Stimulated activated CD8-positive, alpha-beta memory T cell treated with anti-CD3 and anti-CD28 coated beads, Interleukin-7, amount 100 ng/mL, for 1 hour (primary cell): ENCODE measurements at places on chromosomes 5 and 9.

DNA sequence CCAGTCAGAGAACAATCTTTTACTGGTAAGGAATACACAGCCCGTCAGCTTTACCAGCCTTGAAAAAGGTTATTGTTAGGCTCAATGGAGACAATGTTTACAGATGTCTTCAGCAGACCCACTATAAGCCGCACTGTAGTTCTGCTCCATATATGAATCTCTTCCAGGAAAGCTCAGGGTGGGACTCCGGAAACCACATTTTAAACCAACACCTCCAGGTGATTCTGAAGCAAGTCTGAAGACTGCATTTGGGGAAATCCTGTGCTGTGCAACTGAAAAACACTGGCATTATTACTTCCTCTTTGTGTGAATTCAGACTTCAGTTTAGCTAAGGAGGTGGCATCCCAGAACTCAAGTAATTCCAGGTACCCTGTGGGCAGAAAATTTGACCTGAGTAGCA is 3.5 kb downstream of the GZMK start:
- DNase-seq = no peak

GRCh38 chr9:116992865-116993264 is 305.8 kb downstream of the TRIM32 start:
- DNase-seq = no peak

DNA sequence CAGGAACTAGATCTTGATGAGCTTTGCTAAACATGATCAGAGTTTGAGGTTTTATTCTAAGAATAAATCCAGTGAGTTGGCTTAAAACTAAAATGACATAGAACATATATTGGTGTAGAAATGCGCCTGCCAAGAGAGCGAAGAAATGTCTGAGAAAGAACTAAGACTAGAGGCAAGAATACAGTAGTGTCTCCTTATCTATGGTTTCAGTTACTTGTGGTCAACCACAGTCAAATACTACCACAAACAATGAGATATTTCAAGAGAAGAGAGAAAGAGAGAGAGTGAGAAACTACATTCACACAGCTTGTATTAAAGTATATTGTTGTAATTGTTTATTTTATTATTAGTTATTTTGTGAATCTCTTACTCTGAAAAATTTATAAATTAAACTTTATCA is 254.4 kb upstream of the CDH10 start:
- DNase-seq = no peak

DNA sequence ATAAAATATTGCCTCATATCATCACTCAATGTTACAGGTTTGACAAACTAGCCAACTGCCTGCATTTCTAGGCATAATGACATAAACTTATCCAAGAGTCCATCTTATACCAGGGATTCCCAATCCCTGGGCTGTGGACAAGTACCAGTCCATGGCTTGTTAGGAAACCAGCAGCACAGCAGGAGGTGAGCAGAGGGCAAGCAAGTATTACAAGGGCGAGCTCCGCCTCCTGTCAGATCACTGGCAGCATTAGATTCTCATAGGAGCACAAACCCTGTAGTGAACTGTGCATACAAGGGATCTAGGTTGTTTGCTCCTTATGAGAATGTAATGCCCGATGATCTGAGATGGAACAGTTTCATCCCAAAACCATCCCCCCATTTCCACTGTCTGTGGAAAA is 144.9 kb downstream of the PRKACG start:
- DNase-seq = no peak

DNA sequence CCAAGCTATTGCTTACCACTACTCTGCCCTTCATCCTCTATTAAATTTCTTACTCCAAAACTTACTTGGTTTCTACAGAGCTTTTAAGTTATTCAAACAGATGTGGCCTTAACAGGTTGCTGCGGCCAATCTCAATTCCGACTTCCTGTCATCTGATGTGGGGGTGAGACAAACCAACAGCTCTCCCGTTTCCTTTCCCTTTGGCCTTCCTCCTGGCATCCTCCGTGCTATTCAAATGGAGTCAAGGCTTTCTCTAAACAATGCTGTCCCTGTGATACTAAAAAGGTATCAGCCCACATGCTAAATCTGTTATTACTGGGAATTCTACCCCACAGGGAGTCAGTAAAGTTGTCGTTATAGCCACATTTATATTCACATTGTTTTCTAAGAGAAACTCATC is 11.8 kb downstream of the RBM18 start:
- DNase-seq = no peak

- DNase-seq = no peak
Observed at GRCh38 chr5:82335806-82336205, 57.7 kb upstream of the RPS23 start.

- no peak for DNase-seq
Observed at GRCh38 chr5:111676466-111676865, 80.5 kb downstream of the NREP start.

GRCh38 chr9:6000955-6001354 is 14.5 kb downstream of the RANBP6 start:
- DNase-seq = no peak

- no peak for DNase-seq
Observed at GRCh38 chr5:23820765-23821471, 313.5 kb downstream of the PRDM9 start.

- DNase-seq = no peak
Observed at GRCh38 chr5:139023286-139023685, 148.2 kb upstream of the LRRTM2 start.

DNA sequence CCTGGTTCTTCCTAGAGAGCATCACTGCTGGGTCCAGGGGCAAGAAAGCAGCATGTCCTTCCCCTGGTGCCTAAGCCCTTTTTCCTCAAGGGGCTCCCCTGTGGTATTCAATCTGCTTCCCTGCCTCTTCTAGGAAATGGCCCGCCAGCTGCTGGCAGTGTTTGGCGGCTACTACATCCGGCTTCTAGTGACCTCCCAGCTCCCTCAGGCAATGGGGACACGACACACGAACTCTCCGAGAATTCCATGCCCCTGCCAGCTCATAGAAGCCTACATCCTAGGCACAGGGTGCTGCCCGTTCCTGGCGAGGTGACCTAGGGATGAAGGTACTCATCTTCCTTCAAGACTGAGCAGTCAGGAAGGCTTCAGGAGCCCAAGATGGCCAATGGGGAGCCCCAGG is 14.6 kb downstream of the TEX53 start:
- no peak for DNase-seq

GRCh38 chr9:23775549-23775948 is 50.5 kb downstream of the ELAVL2 start:
- DNase-seq = no peak

DNA sequence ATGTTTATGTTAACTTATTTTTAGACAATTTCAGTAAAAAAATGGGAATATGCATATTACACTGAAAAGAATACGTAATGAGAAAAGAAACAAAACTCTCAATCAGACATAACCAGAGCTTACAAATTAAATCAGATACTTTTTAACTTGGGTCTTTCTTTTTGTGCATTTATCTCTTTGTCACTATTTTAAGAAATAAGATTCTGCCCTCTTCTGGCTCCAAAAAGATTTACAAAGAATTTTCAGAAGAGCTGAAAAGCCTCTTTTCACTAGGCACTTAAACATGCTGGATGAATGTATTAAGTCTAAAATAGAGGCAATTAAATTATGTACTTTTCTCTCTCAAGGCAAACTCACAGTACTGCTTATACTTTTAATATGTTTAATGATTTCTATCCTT is 55.5 kb downstream of the CEP120 start:
- DNase-seq = no peak

- DNase-seq = no peak
Observed at GRCh38 chr9:112377684-112378327, 2.1 kb upstream of the HSDL2 start.

- no peak for DNase-seq
Observed at GRCh38 chr9:98087420-98088354, 31.2 kb downstream of the NANS start.

DNA sequence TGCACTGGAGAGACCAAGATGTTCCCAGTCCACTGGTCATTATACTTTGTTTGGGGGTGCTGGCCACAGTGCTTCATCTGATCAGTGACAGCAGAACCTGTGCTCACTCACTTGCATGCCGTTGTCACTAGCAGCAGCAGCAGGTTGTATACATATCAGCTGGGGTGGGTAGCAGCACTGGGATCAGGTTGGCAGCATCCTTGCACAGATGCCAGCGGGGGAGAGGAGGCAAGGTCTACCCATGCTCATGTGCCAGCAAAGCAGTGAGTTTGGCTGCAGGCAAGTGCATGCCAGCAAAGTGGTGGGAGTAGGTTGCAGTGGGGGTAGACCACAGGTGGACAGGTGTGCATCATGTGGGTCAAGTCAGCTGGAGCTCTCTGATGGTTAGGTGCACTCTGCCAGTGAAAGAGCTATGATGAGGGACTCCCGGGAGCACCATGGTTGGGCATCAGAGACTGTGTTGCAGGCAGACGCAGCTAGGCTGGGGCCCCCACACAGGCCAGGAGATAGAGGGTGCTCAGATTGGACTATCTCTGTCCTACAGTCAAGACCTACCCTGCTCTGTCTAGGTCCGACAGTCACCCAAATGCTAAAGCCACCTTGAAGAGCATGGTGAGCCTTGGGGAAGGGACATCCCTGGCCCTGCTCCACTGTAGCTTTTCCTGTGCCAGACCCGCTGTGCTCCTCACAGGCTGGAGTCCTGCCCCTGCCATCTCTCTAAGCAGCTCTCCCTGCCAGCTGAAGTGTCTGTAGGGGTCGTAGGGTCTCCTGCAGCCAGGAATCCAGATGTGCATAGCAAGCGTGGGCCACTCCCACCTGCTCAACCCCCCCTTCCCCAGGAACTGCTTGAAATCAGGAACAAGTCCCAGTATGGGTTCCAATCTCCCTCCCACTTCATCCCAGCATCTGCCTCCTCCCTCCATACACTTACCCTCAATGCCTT is 119.8 kb downstream of the RNF180 start:
- DNase-seq = no peak

GRCh38 chr5:10635257-10635866 is 71.5 kb downstream of the ANKRD33B start:
- peak; percentile 26 for DNase-seq

DNA sequence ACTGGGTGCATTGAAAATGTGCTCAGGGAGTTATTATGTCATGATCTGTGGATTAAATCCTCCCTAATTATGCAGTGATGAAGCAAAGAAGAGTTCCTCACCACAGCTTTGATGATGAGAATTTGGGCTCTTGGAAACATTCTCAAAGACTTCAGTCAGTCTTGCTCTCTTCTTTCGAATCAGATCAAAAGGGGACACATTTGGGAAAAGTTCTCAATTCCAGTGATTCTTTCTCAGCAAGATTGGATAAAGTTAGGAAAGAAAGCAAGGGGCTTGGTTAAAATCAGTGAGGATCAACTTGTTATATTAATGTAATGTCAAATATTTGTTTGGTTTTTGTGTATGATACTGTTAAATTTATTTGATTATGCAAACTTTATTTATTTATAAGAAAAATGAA is 411.3 kb upstream of the ACTBL2 start:
- no peak for DNase-seq

DNA sequence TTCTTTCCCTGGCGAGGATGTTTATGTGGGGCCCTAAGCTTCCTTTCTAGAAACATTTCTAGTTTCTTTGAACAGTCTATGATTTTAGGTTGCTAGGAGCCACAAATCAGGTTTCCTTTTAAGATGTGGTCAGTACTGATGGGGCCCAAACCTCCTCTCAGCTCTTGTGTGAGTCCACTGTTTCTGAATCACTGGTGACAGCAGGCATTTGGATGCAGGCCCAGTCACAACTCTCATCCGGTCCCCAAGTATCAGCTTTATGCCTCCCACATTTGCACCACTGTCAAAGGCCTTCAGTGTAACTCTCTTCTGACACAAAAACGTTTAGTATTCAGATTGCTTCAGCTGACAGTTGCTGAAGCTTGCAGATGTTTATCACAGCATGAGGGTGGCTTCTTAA is 7.8 kb downstream of the DMRT2 start:
- DNase-seq = no peak

- DNase-seq = no peak
Observed at GRCh38 chr5:90940227-90940995, 381.8 kb downstream of the ADGRV1 start.

- no peak for DNase-seq
Observed at GRCh38 chr9:130199605-130200004, 27.4 kb downstream of the NCS1 start.

DNA sequence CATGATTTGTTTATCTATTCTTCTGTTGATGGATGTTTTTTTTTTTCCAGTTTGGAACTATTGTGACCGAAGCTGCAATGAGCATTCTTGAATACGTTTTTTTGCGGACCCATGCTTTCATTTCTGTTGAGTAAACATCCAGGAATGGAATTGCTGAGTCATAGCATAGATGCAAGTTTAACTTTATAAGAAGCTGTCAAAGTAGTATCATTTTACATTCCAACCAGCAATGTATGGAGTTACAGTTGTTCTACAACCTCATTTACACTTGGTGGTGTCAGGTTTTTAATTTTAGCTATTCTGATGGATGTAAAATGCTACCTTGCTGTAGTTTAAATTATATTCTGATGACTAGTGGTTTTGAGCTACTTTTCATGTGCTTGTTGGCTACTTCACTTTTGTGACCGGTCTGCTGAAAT is 49.0 kb downstream of the NPR3 start:
- DNase-seq = no peak

DNA sequence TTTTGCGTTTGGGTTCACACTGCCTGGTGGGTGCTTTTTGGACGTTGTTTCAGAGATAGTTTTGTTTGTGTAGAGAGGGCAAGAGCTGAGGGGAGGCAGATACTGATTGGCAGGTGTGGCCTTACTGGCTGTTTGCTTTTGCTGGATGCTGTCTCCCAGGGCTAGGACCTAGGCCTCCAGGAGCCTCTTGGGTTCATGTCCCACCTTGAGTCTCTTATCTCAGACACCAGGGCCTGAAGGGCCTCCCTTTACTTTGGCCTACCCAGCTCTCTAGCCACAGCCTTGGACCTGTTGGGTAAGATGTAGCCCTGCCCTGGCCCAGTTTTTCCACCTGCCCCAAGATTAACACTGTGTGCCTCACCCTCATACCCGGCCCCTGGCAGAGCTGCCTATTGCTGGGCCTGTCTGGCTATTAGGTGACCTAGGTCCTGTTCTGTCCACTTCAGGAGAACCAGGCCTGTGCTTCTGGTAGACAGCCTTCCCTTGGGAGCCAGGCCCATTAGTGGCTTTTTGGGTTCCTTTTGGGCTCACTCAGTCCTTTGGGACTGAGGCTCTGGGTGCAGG is 13.4 kb downstream of the PTPA start:
- no peak for DNase-seq

GRCh38 chr5:31273631-31274378 is 80.3 kb downstream of the CDH6 start:
- no peak for DNase-seq

- no peak for DNase-seq
Observed at GRCh38 chr9:137828527-137829259, 48.9 kb upstream of the CACNA1B start.

- no peak for DNase-seq
Observed at GRCh38 chr5:88881571-88881971, 1.4 kb downstream of the MEF2C start.

DNA sequence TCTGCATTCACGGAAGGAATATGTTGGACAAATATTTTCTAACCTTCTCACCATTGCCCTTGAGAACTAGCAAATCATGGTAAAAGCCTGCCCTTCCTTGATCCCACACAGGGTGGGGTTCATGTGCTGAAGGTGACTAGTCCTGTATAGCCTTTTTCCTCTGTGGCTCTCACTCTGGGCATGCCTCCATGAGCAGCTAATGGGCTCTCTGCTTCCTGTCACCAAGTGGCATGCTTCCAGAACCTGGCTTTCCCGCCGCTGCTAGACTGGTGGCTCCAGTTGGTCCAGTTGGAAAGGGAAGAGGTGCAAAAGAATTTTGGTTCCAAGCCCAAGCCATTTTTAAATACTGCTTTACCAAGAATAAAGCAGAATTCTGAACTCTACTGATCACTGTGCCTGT is 35.5 kb downstream of the FBXO10 start:
- no peak for DNase-seq
